ENCODE measurements at places on chromosomes 11 and 22.

- DNase-seq: peak; percentile 97
Observed at GRCh38 chr11:27673979-27674663, 26.1 kb downstream of the BDNF start.

DNA sequence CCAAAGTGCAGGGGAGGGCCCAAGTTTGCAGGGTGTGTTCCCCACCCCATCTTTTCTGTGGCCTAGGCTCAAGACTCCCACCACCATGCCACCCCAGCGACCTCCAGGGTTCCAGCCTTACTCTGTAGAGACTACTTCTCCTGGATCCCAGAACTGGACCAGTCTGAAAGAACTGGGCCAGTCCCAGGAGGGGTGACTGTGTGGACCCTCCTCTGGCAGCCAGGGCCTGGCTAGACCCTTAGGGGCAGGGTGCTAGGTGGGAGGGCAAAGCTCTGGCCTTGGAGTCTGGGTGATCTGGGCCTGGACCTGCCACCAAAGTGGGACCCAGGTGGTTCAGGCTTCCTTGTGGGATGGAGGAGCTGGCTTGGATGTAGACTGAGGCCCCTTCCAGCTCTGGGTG, 41.8 kb upstream of the ACCSL start:
- DNase-seq: no peak

GRCh38 chr11:78834886-78835285, 260.2 kb upstream of the NARS2 start:
- DNase-seq: no peak

DNA sequence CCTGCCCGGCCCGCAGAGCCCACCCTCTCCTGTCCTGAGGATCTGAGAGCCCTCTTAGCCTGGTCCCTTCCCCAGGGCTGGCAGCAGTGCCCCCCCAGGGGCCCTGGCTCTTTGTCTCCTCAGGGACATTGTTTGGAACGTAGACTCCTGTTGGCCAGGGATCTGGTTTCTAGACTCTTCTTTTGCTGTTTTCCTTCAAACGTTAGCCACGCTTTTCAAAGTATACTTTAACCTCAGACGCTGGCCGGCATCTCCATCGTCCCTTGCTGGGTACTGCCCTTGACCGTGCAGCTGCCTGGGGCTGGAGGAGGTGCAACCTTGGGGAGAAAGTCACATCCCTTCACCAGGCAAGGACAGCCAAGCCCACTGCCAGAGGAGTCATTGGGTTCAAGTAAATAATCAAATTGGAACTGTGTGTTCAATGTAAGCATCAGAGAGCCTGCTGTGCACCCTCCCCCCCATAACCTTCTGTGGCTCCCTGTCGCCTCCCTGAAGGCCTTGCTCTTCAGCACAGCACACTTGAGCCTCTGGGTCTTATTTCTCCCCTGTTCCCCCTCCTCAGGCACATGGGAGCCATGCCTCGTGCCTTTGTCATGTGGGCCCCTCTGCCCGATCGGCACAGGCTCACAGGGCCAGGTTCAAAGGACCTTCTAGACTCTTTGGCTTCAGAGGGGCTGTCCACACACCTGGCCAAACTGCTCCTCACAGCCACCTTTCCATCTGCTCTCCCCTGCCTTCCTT, 21.8 kb upstream of the WNT7B start:
- DNase-seq: no peak

DNA sequence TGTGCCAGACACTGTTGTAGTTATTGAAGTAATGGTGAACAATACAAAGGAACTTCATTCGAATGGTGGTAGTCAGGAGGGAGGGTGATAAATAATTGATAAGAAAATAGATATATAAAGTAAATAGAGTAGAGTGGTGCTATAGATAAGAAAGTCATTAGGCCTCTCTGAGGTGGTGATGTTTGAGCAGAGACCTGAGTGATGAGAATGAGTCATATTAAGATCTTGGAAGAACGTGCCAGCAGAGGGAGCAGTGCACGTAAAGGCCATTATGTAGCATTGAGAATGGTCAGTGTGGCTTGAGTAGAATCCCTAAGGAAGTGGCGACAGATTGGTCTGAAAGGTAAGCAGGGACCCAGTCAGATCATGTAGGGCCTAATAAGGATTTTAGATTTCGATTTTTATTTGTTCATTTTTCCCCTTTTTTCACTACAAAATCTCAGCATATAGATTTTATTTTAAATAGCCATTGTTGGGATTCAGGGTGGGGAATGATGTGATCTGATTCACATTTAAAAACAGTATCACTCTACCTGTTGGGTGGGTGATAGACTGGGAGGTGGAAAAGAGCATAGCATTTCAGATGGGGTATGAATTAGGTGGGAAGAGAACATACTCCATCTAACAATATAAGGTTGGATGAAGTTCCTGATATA, 44.7 kb downstream of the CCDC90B start:
- DNase-seq: peak; percentile 76

DNA sequence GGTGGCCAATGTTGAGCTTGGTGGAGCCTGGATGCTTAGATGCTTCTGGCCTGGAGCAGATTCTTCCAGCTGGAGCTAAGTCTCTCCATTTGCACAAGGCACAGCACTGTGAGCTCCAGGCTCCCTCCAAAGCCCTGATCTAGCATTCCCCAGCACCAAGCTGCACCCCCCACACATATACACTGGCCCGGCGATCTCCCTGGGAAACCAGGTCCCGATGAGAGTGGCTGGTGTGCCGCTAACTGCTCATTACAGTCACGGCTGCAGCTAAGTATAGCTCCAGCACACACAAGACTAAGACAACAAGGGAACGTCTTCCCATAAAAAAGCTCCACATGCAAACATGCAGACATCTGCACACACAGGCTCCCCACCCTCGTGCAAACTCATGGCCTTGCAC, 17.6 kb downstream of the KCNC1 start:
- DNase-seq: no peak

- DNase-seq: no peak
Observed at GRCh38 chr11:23404225-23405160, 544.2 kb upstream of the CCDC179 start.

- DNase-seq: no peak
Observed at GRCh38 chr11:121626980-121627379, 174.2 kb upstream of the SORL1-AS1 start.

DNA sequence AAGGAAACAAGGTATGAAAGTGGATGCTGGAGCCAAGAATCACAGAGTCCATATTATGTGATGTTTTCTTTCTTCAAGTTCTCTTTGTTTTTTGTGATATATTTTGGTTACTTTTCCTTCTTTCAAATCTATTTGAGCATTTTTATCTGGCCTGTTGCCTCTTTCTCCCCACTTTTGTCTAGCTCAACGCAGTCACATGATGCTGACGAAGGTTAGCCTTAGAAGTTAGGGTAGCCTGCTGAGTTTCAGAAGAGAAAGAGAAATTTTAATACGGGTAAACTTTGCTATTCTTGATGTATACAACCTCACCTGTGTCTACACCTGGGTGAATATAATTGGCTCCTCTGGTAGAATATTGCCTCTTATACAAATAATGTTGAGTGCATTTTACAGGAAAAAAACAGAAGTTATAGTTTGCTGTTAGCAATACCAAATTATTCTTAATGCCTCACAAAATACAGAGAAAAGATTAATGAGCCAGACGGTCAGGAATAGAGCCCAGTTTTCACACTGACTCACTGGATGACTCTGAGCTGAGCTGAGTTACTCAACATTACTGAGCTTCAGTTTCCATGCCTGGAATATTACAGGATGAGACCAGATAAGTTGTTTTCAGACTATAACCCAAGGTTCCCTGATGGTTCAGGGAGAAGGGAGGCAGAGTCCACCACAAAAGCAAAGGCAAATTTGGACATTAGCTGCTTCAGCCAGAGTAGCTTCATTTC, 161.6 kb upstream of the BDNF start:
- DNase-seq: peak; percentile 87

- peak; percentile 57 for DNase-seq
Observed at GRCh38 chr11:97966901-97967300, 1053.8 kb upstream of the CNTN5 start.

DNA sequence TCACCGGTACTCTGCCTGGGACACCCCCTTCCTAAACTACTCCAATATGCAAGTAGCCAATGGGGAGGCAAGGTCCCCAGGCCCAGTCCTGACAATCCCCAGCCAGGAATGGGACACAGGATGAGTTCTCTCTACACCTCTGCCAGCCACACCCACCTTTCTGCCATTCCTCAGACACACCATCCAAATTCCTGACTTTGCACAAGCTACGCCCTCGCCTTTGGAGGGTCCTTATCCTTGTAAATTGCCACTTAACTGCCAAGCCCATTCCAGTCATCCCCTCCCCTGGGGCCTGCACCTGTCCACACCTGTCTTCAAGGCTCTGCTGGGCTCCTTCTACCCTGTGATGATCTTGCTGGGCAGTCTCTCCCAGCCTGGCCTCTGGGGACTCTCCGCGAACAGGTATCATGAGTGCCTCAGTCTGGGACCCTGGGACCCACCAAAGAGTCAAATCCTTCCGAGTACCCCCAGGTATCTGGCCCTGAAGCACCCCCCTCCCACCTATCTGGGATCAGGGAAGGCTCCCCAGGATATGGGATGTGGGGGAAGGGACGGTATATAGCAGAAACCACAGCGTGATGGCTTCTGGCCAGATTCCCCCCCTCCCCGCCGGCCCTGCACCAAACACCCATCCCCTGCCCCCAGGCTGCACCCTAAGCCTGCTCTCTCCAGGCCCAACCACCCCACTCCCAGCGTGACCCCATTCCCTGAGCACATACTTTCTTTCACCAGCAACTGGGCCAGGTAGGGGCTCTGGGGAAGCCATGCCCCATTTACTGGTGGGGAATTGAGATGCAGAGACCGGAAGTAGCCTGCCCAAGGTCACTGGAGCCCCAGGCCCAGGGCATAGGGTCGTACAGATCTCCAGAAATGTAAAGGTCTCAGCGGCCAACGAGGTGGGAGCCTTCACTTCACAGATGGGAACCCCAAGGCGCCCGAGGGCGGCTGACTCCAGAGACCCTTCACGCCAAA, 806 bp downstream of the ARAP1 start:
- DNase-seq: no peak

GRCh38 chr22:47174671-47175112, 412.2 kb downstream of the TBC1D22A start:
- no peak for DNase-seq

DNA sequence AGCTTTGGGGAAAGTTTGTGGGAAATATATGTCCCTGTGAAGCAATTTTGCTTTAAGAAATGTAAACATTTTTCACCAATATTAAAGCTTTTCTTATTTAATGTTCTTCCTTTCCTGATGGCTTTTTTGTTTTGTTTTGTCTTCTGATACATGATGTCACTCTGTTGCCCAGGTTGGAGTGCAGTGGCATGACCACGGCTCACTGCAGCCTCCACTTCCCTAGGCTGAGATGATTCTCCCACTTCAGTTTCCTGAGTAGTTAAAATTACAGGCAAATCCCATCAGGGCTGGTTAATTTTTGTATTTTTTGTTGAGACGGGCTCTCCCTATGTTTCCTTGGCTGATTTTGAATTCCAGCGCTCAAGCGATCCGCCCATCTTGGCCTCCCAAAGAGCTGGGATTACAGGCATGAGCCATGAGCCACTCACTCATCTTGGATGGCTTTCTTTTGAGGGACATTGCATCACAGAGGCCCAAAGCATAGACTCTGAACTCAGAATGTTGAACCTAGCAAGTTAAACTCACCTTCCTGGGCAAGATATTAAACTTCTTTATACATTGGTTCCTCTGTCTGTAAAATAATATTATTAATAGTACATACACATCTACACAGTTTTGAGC, 651 bp upstream of the CARD16 start:
- DNase-seq: peak; percentile 29

DNA sequence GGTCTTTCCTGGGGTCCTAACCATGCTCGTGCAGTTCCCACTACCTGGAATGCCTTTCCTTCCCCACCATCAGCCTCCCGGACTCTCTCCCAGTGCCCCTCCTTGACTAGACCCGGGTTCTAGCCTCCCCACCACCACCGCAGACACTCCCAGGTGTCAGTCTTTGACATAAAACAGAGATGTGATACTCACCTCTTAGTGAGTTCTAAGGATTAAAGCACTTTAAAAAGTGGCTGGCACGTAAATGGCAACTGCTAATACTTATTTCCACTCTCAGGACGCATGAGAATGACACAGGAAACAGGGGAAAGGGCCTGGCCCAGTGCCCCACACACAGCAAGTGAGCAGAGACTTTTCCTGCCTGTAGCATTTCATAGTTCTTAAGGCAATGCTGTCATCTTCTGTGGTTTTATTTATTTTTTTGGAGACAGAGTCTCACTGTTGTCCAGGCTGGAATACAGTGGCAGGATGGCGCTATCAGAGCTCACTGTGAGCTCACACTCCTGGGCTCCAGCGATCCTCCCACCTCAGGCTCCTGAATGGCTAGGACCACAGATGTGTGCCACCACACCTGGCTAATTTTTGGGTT, 1.9 kb upstream of the SLC25A45 start:
- no peak for DNase-seq

DNA sequence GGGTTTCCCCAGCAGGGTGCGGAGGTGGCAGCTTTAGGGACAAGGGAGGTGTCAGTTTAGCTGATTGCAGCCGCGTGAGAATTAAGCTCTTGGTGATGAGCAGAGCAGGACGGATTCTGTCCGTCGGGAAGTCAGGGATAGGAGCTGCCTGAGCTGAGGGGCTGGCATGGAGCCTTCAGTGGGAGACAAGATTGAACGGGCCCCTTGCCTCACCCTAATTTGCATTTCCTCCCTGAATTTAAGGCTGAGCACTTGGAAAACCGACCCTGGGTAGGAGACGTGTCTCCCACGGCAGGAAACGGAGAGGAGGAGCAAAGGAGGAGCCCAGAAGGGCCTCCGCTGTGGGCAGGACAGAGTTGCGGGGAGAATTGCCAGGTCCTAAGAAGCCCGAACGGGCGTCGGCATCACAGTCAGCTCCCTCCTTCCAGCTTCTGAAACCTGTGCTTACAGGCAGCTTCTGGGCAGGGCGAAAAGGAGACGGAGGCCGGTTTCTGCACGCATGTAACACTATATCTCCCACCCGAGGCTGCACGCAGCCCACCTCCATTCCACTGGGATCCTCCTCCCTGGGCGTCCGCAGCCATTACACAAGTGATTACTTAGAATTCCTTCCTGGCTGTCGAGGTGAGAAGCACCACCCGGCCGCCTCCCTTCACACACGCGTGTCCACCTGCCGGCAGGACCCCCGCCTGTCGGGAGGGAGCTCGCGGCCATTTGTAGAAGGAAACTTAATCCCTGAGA, 345.8 kb downstream of the BRD1 start:
- DNase-seq: no peak

DNA sequence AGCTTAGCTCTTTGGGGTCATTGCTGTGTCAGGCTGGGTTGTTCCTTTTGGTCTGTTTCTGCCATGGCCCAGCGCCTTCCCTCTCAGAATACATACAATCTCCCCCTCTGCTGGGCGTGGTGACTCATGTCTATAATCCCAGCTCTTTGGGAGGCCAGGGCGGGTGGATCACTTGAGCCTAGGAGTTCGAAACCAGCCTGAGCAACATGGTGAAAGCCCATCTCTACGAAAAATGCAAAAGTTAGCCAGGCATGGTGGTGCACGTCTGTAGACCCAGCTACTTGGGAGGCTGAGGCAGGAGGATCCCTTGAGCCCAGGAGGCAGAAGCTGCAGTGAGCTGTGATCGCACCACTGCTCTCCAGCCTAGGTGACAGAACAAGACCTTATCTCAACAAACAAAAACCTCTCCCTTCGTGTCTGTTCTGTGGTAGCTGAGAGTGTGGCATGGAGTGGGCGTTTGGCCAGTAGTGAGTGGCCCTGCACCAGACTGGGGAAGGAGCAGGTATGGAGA, 46.7 kb upstream of the RAB1B start:
- DNase-seq: no peak

- no peak for DNase-seq
Observed at GRCh38 chr11:8102965-8103364, 22.0 kb downstream of the TUB start.

GRCh38 chr22:19940536-19941364, 822 bp upstream of the COMT start:
- no peak for DNase-seq
